ENCODE measurements at places on chromosomes 2 and 18.

DNA sequence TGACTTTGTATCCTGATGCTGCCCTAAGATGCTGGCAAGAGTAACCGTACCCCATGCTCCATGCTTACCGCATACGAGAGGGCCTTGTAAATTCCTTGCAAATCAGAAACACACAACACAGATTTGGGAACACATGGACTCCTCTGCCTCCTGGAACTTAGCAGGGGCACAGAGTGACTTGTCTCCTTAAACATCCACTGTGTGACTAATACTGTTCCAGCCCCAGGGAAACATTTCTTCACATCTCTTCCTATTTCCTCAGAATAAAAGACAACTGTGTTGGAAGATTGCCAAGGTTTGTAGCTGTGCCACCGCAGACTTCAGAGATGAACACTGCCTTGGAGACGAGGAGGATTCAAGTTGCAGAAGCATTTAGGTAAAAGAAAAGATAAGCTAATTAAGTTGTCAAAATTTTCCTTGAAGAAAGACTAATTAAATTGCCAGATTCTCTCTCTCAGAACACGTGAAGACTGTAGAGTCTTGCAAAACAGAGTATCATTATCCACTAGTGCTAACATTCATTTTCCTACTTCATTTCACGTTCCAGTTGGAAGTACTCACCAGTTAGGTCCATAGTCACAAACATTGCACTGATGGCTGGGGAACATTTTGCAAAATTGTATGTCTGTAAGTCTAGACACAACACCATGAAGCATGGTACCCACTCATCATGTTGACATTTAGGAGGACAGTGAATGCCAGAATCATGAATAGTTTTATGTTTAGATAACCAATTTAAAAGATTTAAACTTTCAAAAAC lies 188.8 kb downstream of the TSN start:
- peak; percentile 51 for DNase-seq

DNA sequence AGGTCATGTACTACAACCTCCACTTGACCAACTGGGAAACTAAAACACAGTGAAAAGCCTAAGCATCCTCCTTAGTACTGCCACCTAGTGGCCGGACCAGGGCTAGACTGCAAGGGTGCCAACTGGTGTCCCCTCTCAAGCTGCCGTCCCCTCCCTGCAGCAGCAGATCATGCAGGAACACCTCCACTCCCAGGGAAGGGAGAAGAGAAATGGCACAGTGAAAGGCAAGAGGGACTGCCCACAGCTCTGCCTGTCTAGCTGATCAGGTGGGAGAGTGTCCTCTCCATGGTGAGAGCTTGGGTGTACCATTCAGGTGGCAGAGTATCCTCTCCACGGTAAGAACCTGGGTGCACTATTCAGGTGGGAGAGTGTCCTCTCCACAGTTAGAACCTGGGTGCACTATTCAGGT lies 78.1 kb downstream of the AAK1 start:
- no peak for DNase-seq

DNA sequence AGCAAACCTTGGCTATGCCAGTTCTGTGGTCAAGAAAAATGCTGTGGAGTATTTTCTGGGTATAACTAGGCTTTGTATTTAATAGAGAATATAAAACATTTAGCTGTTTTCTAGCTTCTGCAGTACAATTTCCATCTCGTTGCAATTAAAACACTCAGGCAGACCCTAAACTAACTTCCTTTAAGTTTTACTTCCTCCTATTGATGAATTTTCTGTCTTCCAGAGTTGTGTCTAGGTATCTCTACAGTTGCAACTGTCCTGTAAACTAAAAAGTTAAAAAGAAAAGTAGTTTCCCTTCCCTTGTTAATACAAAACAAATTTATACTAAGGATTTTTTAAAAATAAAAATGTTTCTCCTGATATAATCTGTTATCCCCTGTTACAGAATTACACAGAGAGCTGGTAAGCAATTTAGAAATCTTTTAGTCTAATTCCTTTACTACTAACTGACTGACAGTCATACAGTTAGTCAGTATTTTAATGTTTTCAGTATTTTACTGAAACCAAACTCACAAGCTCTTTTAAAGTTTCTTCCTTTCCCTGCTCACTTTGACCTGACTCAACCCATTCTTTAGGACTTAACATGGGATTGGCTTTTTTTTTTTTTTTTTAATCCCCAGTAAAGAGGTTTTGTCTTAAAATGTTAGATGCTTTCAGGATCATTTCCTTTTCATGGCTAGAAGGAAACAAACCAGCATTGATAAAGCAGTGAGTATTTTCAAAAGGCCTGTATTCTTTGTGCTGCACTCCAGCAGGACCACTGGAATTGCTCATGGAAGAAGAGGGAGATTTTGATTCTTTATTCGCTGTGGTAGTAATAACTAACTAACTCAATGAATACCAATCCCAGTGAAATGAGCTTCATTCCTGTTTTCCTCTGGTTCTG lies 22.9 kb downstream of the ITGAV start:
- DNase-seq: no peak

DNA sequence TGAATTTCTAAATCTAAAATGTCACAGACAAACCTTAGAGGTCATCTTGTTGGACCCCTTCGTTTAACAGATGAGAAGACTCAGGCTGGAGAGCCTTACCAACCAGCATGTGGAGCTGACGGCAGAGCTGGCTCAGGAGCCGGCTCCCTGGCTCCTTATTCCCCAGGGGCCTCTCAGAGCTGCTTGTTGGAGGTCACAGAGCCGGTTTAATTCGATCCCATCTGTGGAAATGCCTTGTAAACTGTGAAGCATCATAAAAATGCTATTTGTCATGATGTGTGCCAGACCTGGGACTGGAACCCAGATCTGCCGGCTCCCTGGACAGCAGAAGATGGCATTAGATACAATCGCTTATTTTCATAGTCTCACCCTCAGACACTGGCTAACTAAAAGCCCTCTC lies 8.2 kb upstream of the CIB4 start:
- DNase-seq: no peak

Measured in putamen (tissue), 1 donor.